ENCODE measurements at places on chromosomes 4 and X. TPM values are rescaled to one million over a fixed set of nuclear protein-coding genes. Genes with fewer than 3 reads are reported as not detected.

Gene PPA2
- 47.0 TPM for total RNA-seq

Gene NPY2R
- total RNA-seq = not detected

Gene CT45A2
- total RNA-seq = not detected

Gene ANK2
- total RNA-seq = 77.1 TPM

Gene ATP8A1
- total RNA-seq = 2.9 TPM

Gene PNMA6F
- total RNA-seq = not detected

Gene SHISA3
- total RNA-seq = not detected

- H3K27ac ChIP-seq = no peak overlapping the region
- H3K36me3 ChIP-seq = no peaks in the 10 kb centered on the region
- H3K4me3 ChIP-seq = no peak overlapping the region
- H3K4me1 ChIP-seq = peaks cover 2% of the 10 kb centered on the region
- H3K27me3 ChIP-seq = no peaks in the 10 kb centered on the region
These were observed 27.5 kb upstream of the GPR78 start for GRCh38 chr4:8552581-8553205.

DNA sequence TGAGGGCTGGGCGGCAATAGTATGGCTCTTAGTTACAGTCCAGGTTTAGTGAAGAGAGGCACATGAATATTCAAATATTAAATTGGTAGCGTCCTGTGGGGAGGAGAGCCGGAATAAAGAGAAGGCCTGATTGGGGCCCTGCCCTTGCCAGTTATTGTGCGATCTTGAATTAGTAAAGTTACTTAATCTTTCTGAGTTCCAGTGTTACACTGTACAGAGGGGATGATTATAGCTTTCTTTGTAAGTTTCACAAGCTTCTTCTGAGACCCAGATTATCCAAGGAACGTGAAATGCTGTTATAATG is 1.2 kb downstream of the METAP1 start:
- no peaks in the 10 kb centered on the region for H3K36me3 ChIP-seq
- DNase-seq = no peak
- H3K27me3 ChIP-seq = no peaks in the 10 kb centered on the region
- peak overlapping the region; percentile 91 for H3K4me3 ChIP-seq

- no peak overlapping the region for H3K4me3 ChIP-seq
- H3K27ac ChIP-seq = no peak overlapping the region
- H3K27me3 ChIP-seq = no peaks in the 10 kb centered on the region
- peaks cover 5% of the 10 kb centered on the region for H3K36me3 ChIP-seq
- DNase-seq = no peak
These were observed 11.4 kb upstream of the UBA1 start for GRCh38 chrX:47182106-47182700.

DNA sequence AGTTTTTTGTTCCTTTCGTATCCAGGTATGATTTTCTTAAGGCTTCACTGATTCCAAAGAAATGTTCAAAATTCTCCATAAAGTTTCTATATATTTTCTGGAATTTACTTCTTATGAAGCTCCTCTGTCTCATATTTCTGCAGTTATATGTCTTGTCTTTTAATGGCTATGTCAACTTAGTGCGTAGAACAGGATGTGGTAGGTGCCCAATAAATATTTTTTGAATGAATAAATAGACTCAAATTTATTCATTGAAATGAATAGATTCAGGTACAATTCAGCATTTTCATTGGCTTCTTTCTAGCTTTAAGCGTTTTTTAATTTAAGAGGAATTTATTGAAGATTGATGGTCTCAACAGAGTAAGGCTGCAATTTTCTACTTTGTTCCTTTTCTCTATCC is 231.9 kb upstream of the BOD1L1 start:
- no peaks in the 10 kb centered on the region for H3K36me3 ChIP-seq
- H3K27ac ChIP-seq = no peak overlapping the region
- no peak for DNase-seq
- H3K27me3 ChIP-seq = no peaks in the 10 kb centered on the region

DNA sequence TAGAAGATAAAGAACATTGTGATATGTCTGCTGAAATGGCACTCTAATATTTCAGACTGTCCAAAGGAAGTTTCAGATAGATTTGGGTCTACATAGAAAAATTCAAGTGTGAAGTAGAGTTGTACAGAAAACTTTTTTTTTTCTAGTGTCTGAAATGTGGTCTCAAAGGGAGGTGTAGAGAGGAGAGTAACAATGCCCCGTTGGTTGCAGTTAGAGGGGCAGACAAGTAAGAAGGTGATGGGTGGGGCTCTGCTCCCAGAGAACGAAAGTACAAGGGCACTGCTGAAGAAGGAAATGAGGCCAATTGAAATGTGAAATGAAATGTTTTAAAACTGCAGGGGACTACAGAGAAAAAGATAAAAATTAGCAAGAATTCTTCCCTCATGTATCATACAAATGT is 177.8 kb downstream of the BANK1 start:
- H3K4me1 ChIP-seq = no peaks in the 10 kb centered on the region
- no peak overlapping the region for H3K27ac ChIP-seq
- H3K27me3 ChIP-seq = no peaks in the 10 kb centered on the region
- no peak for DNase-seq
- H3K4me3 ChIP-seq = no peak overlapping the region
- no peaks in the 10 kb centered on the region for H3K36me3 ChIP-seq

GRCh38 chrX:70087857-70088630 is 25.8 kb downstream of the OTUD6A start:
- no peaks in the 10 kb centered on the region for H3K27me3 ChIP-seq
- H3K27ac ChIP-seq = no peak overlapping the region
- no peak overlapping the region for H3K4me3 ChIP-seq
- no peaks in the 10 kb centered on the region for H3K36me3 ChIP-seq
- H3K4me1 ChIP-seq = no peaks in the 10 kb centered on the region

GRCh38 chr4:85681221-85681657 is 206.3 kb downstream of the ARHGAP24 start:
- no peak overlapping the region for H3K27ac ChIP-seq
- no peaks in the 10 kb centered on the region for H3K4me1 ChIP-seq
- H3K4me3 ChIP-seq = no peak overlapping the region
- H3K36me3 ChIP-seq = no peaks in the 10 kb centered on the region
- peak; percentile 98 for DNase-seq
- no peaks in the 10 kb centered on the region for H3K27me3 ChIP-seq

DNA sequence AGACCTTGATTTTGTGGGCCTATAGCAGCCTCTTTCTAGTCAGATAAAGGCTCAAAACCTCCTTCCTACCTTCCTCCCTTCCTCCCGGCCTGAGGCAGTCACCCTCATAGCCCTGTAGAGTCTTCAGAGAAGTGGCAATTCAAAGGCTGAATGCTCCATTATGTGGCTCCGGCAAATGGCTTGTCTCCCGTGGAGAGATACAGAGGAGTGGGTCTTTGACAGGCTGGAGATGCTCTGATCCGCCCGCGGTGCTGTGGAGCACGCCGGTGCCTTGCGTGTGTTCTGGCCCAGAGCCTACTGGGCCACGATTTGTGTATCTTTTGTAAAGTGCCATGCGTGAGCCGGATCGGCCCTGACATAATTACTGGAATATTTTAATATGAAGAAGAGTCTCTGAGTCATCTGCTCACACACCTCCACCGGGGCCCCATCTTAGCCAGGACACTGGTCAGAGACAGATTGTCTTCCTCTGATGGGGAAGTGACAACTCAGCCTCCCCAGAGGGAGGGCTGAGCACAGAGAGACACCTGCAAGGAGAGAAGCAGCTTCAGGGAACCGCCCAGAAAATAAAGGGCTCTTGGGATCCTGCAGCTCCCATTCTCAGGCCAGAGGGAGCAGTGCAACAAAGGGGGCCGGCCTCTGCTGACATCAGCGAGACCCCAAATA is 88.7 kb downstream of the DCTD start:
- no peak for DNase-seq
- no peaks in the 10 kb centered on the region for H3K4me1 ChIP-seq
- peaks cover 18% of the 10 kb centered on the region for H3K27me3 ChIP-seq
- H3K4me3 ChIP-seq = no peak overlapping the region
- H3K36me3 ChIP-seq = no peaks in the 10 kb centered on the region
- no peak overlapping the region for H3K27ac ChIP-seq

GRCh38 chr4:53559021-53559620 is 32.2 kb downstream of the LNX1 start:
- H3K4me1 ChIP-seq = peaks cover 22% of the 10 kb centered on the region
- H3K4me3 ChIP-seq = no peak overlapping the region
- H3K27me3 ChIP-seq = no peaks in the 10 kb centered on the region
- DNase-seq = peak; percentile 58
- no peak overlapping the region for H3K27ac ChIP-seq

- peak overlapping the region; percentile 76 for H3K27ac ChIP-seq
- no peak overlapping the region for H3K4me3 ChIP-seq
- peak; percentile 97 for DNase-seq
- no peaks in the 10 kb centered on the region for H3K27me3 ChIP-seq
- peaks cover 25% of the 10 kb centered on the region for H3K4me1 ChIP-seq
These were observed 13.8 kb downstream of the GALNT7 start for GRCh38 chr4:173182403-173182802.

GRCh38 chr4:77263247-77263646 is 106.2 kb downstream of the CCNG2 start:
- no peak overlapping the region for H3K27ac ChIP-seq
- H3K36me3 ChIP-seq = no peaks in the 10 kb centered on the region
- H3K27me3 ChIP-seq = peaks cover 2% of the 10 kb centered on the region
- no peak overlapping the region for H3K4me3 ChIP-seq
- H3K4me1 ChIP-seq = no peaks in the 10 kb centered on the region
- DNase-seq = no peak

- H3K27me3 ChIP-seq = no peaks in the 10 kb centered on the region
- no peak for DNase-seq
- no peaks in the 10 kb centered on the region for H3K36me3 ChIP-seq
- no peaks in the 10 kb centered on the region for H3K4me1 ChIP-seq
- no peak overlapping the region for H3K4me3 ChIP-seq
- H3K27ac ChIP-seq = no peak overlapping the region
These were observed 30.5 kb downstream of the PAGE2 start for GRCh38 chrX:55119271-55119670.

DNA sequence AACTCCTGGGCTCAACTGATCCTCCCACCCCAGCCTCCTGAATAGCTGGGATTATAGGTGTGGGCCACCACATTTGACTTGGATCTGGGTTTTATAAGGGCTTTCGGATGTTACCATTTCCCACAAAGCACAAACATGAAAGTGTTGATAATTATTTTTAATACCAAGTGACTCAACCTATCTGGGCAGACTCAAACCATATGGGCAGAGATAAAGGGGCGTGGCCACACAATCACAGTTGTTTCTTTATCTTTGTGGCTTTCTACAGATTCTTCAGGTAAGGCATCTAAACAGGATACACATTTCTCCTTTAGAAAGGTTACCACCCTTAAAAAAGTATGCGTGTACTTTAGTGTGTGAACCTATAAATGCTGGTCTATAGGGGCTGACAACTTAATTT is 122.5 kb downstream of the ZNF827 start:
- peaks cover 4% of the 10 kb centered on the region for H3K4me1 ChIP-seq
- H3K4me3 ChIP-seq = no peak overlapping the region
- H3K27me3 ChIP-seq = no peaks in the 10 kb centered on the region
- DNase-seq = no peak

DNA sequence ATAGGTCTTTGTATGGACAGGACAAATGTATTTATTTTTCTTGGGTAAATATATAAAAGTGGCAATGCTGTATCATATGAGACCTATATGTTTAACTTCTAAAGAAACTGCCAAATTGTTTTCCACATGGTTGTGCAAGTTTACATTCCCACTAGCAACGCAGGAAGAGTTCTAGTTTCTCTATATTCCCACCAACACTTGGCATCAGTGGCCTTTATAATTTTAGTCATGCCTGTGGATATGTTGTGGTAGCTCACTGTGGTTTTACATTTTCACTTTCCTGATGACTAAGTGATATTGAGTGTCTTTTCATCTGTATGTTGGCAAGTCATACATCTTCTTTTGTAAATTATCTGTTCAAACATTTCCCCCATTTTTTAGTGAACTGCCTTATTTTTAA is 126.0 kb downstream of the EMCN start:
- no peak overlapping the region for H3K4me3 ChIP-seq
- H3K36me3 ChIP-seq = no peaks in the 10 kb centered on the region
- H3K27ac ChIP-seq = no peak overlapping the region
- DNase-seq = peak; percentile 80
- H3K27me3 ChIP-seq = peaks cover 5% of the 10 kb centered on the region
- no peaks in the 10 kb centered on the region for H3K4me1 ChIP-seq

Measured in astrocyte (in vitro differentiated cells and primary cell).